NCI-H446 (cell line): ENCODE measurements at places on chromosomes 12 and 14.

DNA sequence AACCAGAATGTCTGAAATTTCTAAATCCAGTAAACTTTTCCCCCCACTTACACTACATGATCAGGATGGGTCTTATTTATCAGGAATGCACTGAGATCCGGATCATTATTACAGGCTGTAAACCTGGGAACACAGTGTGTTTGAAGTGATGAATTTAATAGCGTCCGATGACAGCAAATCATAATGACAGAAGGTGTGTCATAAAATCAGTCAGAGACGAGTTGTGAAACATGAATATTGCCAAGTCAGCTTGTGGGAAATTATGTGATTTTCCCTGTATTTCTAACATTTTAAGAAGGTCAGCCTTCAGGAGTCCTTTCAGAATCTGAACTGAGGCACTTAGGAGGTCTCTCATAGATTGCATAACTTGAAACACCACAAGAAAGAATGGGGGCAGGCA, 36.7 kb downstream of the RERG start:
- no peak for DNase-seq

DNA sequence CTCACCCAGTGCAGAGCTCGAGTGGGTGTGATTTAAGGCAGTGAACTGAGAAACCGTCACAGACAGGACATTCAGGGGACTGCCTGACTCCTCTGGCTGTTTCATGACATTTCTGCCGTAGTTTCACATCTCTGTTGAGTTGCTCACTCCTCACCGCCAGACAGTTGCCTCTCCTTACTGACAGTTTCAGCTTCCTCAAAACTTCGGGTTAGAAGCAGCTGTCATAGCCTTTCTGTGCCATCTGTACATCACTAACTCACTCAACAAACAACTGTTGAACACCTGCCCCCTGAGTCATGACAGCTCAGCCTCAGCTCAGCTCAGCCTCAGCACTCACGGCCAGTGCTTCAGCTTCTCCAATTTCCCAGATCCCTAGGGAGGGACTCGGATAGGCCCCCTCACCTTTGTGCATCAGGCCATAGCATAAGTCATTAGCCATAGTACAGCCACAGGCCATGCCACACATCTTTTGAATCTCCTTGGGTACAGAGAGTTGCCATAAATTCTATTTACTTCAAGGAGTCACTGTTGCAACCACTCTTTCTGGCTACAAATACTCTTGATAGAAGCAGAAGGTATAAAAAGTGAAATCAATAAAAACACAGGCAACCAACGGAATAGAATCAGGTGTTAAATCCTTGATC, 6.2 kb upstream of the SLC15A4 start:
- DNase-seq, result no peak

DNA sequence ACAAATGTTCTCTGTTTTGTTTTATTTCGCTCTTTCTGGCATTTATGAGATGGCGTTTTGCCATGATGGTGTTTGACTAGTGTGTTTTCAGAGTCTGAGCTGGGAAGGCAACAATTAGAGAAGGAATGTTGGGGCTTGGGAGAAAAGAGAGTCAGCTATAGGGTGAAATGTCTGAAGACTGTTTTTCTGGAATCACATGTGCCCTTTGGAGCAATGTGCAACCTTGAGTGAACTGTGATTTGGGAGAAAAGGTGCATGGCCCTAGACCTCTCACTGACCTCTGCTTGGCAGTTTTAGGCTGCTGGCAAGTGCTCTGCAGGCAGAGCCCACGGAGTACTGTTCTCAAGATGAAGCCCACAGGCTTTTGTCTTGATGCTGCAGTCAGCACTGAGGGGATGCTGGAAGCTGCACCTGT, 379.9 kb upstream of the PDE3A start:
- peak; percentile 61 for DNase-seq

DNA sequence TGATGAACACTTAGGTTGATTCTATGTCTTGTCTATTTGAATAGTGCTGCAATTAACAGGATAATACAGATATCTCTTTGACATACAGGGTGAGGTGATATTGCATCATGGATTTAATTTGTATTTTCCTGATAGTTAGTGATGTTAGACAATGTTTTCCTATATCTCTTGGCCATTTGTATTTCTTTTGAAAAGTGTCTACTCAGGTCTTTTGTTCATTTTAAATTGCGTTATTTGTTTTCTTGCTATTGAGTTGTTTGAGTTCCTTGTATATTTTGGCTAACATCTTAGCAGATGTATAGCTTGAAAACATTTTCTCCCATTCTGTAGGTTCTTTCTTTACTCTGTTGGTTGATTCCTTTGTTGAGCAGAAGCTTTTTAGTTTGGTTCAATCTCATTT, 460.6 kb downstream of the CCDC91 start:
- DNase-seq, result no peak

DNA sequence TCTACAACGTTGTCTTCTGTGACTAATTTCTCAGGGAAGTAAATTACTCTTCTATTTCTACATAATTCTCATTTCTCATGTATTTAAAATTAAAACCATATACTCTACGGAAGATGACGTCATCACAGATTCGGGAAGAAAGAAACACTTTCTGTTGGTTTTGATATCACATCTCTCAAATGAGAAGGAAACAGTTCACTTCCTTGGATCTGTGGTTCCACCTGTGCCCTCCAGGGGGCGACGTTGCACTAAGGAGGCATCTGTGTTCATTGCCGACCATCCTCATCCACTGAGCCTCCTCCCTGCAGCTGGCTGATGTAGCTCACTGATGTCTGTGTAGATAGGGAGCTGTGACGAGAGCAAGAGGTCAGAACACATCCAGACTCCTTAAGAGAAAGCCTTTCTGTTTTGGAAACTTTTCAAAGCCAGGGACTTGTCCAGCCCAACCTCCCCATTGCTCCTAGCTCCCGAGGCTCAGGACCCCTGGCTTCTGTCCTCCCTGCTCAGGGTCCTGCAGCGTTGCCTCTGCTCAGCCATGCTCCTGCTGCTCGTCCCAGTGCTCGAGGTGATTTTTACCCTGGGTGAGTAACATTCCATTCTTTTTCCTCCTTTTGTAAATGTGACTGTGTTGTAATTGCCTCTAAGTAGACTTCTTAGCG, 172.7 kb upstream of the OR4E1 start:
- DNase-seq, result peak; percentile 37

DNA sequence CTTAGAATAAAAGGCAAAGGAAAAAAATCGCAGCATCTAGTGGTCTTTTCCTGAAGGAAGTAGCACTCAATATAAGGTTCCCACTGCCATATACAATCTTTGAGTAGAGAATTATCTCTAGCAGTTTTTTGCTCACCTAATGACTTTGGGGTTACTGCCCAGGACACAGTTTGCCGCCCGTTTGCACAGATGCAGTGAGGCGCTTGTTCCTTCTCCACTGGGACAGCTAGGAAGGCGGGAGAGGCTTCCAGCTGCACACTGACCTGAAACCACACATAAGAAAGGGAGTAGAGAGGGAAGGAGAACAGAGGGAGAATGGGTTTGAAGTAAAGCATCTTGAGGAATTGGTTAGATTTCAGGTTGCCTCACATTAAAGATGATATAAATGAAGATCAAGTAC, 25.5 kb downstream of the A2M start:
- no peak for DNase-seq

DNA sequence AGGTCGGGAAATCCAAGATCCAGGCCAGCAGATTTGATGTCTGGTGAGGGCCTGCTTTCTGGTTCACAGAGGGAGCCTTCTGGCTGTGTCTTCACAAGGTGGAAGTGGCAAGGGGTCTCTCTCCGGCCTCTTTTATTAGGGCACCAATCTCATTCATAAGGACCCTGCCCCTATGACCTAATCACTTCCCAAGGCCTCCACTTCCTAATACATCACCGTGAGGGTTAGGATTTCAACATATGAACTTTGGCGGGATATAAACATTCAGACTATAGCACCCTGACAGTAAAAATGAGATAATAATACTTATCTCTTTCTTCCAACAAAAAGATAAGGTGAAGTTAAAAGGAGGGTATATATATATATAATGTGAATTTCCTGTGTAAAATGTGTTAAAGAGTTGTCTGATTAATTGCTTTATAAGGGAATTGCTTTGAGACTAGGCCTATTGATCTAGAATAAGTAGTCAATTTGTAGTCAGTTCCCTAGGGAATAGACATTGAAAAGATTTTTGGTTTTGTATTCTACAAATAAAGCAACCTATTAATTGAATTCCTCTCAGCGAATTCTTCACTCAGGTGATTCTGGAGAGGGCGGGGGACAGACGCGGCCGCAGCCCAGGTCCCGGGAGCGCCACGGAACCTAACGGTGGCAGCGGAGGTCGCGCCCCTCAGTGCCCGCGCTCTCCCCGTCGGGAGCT, 516 bp upstream of the LGALS3 start:
- DNase-seq, result no peak

DNA sequence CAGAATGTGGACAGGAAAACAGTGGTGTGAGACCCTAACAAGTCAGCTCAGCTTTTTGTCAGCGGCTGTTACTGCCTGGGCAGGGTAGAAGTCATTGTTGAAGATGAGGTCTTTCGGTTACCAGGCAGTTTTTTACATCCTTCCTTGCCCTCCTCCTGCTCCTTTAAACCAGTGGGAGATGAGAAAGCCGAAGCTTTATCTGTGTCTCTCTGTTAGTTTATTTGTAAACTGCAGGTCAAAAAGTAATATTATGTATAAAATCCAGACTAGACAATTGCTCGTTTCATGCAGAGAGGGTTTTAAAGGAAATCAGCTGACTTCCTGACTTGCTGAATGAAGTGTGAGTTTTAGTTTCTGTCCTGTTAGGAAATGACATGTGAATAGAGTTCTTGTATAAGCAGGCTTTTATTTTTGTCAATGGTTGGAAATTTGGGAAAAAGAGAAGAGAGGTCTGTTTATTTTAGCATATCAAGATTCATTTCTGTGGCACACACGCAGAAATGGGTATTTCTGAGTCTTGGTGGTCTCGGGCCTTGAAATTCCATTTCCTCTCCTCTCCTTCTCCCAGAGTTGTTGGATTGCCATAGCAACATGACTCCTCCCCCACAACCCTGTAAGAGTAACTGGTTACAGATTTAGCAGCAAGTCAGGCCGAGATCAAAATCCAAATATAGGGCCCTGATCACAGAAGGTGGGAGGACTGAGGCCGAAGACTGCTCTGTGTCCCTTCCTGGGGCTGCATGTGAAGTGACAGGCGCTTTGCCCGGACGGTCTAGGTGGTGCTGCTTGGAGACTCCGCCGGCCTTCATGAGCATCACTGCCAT, 60.8 kb downstream of the SAMD4A start:
- no peak for DNase-seq

- DNase-seq, result no peak
These were observed 141.5 kb downstream of the ANO2 start for GRCh38 chr12:5803532-5803931.

- no peak for DNase-seq
These were observed 206.0 kb upstream of the DIO3 start for GRCh38 chr14:101355284-101355683.

GRCh38 chr14:37150414-37150813, 22.0 kb downstream of the SLC25A21 start:
- peak; percentile 67 for DNase-seq

GRCh38 chr12:50533203-50533584, 28.4 kb downstream of the DIP2B start:
- DNase-seq, result no peak

GRCh38 chr14:58331111-58331510, 32.8 kb downstream of the ARID4A start:
- peak; percentile 99 for DNase-seq

DNA sequence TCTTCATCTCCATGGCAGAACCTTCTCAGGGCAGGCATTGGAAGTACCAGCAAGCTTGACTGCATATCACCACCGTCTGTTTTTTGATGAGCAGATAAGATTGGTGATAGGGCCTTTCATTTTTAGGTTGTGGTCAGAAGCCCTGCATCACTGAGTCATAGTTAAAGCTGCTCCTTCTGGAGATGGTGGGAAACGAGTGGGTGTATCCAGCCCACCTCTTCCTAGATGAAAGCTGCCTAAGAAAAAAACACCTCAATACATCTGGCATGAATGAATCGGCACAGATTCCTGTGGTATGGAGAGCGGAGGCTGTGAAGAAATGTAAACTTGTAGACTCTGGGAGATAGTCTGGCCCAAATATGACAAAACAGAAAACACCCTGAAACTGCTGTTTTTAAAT, 248.7 kb upstream of the EGLN3 start:
- no peak for DNase-seq

DNA sequence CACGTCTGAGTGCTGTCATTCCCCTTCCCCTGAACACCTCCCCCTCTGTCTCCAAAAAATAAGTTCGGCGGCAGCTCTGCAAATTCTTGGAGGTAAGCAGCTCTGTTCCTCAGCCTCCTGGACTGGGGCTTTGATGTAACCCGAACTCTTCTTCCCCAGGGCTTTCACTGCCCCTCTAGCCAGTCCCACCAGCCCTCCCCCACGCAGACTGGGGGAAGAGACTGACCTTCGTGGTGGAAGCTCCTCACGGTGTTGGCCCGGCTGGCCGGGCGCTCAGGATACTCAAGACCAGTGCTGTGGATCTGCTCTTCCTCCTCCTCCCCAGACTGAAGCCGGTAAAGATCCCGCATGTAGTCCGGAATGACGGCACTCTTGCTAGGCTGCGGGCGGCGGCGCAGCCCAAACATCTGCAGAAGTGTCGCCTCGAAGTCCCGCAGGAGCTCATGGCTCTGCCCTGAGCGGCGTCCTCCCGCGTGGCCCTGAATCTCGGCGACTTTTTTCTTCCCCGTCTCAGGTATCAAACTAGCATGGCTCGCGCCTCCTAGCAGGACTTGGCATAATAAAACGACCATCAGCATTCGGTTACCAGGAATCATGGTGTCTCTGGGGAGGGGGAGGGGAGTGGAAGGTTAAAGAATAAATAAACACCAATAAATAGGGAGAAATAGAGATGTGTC, 4.9 kb downstream of the BMP4 start:
- DNase-seq, result no peak

DNA sequence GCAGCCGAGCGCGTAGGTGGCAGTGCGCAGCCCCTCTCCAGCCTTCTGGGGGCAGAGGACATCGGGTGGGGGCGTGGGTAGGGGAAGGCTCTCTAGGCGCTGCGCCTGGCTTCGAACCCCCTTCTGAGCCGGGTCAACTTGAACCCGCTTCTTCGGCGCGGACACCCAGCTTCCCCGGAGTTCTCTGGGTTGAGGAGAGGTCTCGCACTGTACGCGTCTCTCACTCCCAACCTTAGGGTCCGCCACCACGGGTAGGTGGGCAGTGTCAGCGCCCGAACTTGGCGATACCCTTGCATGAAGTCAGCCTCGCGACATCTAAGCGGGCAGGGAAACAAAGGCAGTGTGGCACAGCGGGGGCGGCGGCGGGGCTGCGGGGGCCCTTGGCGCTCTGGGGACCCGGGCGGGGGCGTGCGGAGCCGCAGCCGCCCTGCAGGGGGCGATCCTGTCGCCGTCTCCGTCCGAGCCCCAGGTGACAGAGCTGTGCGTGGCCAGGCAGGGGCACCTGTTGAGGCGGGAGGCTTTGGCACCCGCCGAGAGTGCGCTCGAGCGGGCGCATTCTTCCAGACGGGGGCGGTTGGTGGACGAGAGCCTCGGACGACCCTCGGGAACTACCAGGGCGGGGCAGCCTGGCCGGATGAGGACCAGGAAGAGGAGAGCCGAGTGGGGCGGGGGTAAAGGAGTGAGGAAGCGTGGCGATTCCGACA, 1.1 kb downstream of the GALNT16 start:
- DNase-seq, result no peak

GRCh38 chr12:96652870-96653269, 163.5 kb downstream of the CFAP54 start:
- DNase-seq, result no peak
